ENCODE measurements at places on chromosomes 5 and 9. TPM values are rescaled to one million over a fixed set of nuclear protein-coding genes. Genes with fewer than 3 reads are reported as not detected.

GRCh38 chr5:64505769-64506566 lies at the start of gene RGS7BP:
RGS7BP (plus strand) TSS chr5:64506015; CDS start chr5:64506625, 610 bp downstream.
- peak; percentile 29 for DNase-seq

- peak; percentile 84 for DNase-seq
Measured at GRCh38 chr5:139262742-139263445, 30.6 kb upstream of the MATR3 start.

DNA sequence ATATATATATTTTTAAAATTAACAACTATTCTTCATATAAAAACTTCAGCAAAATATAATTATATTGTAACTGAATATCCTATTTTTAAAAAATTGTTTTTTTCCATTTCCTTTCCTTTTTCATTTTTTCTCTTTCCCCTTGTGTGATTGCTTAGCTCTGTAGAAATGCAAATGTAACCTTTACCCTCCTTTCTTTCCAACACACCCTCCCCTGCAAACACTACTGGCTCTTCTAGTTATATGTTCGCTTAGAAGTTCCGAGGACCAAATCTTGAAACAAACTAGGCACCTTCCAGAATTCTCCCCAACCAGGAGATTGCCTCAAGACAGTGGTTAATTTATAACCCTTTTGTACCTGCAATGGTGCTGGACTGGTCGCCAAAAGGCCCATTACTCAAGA lies 1980.0 kb upstream of the CDH6 start:
- DNase-seq: no peak

- DNase-seq: no peak
Measured at GRCh38 chr5:20656262-20656661, 668.3 kb upstream of the CDH18 start.

- DNase-seq: no peak
Measured at GRCh38 chr5:99644822-99645221, 716.0 kb upstream of the CHD1 start.

- no peak for DNase-seq
Measured at GRCh38 chr5:122219436-122220166, 90.3 kb downstream of the ZNF474 start.

DNA sequence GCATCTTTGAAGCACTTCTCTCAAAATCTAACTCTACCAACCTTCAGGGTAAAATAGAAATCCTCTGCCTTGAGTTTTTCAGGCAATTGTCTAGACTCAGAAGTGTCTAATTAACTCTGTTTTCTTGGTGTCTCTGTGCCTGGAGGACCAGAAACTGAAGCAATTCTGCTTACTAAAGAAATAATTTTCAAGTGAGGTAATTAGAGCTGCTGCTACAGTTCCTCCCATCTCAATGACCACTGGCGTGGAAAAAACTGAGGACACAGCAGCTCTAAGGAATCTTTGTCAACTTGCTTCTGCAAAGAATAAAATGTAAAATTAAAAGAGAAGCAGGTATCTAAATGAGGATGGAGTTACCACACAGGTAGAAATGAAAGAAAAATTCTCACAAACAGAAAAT lies 785.0 kb downstream of the PRELID2 start:
- DNase-seq: no peak

- DNase-seq: no peak
Measured at GRCh38 chr5:81802020-81802419, 51.1 kb upstream of the SSBP2 start.

DNA sequence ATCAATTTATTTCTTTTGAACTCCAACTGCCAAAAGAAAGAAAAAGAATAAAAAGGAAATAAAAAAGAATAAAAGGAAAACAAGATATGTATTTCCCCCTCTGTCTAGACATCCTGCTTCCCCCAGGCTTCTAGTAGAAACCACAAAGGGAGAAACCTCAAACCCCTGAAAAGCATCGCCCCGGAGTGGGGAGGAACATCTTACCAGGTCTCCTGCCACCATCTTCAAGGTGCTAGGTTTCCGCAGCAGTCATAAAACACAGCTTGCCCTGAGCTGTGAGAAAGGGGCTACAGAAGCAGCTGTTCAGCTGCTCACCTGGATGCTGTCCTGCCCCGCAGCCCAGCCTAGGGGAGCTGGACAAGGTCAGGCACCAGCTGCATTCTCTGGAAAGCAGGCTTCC lies 487.7 kb downstream of the GADD45G start:
- no peak for DNase-seq

- peak; percentile 59 for DNase-seq
Measured at GRCh38 chr5:74594137-74595040, 46.1 kb downstream of the ENC1 start.

DNA sequence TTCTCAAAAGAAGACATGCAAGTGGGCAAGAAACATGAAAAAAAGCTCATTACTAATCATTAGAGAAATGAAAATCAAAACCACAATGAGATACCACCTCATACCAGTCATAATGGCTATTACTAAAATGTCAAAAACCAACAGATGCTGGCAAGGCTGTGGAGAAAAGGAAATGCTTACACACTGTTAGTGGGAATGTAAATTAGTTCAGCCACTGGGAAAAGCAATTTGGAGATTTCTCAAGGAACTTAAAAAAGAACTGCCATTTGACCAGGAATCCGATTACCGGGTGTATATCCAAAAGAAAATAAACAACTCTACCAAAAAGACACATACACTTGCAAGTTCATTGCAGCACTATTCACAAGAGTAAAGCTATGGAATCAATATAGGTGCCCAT lies 595.4 kb upstream of the RIOK2 start:
- peak; percentile 69 for DNase-seq

GRCh38 chr9:101138509-101138908 lies 110.0 kb downstream of the PLPPR1 start:
- DNase-seq: no peak

DNA sequence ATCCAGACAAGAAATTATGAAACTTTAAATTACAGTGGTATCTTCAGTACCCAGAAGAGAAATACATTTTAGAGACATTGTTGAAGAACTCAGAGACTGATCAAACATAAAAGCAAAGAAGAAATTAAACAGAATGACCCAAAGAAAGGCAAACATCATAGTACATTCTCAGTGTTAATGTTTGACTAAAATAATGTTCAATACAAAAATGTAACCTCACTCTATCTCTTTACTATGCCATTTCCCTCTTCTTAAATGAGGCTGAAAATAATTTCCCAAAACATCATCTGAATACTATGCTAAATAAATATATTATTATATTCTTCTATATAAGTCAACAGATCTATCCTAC lies 22.8 kb downstream of the TMEM161B start:
- no peak for DNase-seq

- no peak for DNase-seq
Measured at GRCh38 chr5:17005107-17005828, 69.2 kb upstream of the MYO10 start.

- no peak for DNase-seq
Measured at GRCh38 chr5:139738193-139739149, 57.1 kb upstream of the PSD2 start.

DNA sequence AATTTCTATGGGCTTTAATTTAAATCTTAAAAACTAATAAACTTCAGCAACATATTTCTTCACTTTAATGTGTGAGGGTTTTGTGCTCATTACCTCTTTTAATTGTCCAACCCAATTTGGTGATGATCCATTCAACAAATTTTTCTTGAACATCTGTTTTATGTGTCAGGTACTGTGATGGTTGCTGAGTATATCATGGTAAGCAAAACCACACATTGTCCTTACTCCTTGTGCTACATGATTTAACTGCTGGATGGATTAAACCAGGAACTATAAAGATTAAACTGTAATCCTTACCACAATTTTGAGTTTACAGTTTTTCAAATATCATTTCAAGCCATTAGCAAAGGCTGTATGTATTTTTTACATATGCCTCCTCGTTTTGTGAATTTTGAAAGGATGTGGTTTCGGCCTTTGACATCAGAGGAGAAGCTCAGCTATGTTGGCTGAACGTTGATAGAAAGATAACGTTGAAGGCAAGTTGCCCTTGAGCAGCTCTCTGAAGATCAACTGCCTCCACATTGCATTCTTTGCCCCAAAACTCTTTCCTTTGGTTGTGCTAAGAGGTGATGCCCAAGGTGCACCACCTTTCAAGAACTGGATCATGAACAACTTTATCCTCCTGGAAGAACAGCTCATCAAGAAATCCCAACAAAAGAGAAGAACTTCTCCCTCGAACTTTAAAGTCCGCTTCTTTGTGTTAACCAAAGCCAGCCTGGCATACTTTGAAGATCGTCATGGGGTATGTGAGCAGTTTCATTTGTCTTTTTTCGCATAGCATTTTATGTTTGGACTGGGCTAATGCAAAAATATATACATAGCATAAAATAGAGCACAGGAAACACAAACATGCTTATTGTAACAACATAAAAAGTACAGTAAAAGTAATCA lies at the start of gene ITK:
ITK (plus strand) TSS at position 467 of the 891 bp plus-strand sequence; CDS start at position 605, 138 bp downstream.
- no peak for DNase-seq

- DNase-seq: peak; percentile 58
Measured at GRCh38 chr5:149433524-149434131, 54.5 kb upstream of the IL17B start.

DNA sequence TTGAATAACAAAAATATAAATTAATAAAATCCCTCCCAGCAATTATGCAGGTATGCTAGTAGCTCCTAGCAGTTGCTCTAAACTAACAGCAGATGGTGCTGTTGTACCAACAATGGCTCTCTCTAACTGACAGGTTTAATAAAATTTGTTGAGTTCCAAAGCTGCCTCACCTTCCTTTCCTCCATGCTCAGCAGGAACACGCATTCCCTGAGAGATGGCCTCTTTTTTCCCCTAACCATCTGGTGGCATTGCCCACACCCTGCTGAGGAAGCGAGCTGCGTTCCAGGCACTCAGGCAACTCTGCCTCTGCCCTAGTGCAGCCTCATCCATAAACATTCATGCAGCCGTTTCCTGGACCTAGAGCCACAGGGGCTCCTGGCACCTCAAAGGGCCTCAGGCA lies 106.2 kb downstream of the KLHL3 start:
- peak; percentile 30 for DNase-seq

DNA sequence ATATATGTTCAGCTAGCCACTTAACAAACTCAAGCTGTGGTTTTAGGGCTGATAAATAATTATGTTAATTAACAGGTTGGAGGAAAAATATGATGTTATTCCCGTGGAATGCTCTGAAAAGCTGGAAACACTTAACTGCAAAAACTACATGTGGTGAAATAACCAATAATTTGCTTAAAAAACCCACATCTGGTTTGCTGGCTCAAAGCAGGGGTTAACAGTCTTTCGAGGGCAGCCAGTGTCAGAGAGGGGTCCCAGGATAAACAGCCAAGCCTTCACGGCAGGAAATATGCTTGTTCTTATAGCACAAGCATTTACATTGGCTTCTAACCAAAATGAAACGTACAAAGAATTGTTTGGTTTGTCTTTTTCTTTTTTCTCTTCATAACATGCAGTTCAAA lies 254.0 kb upstream of the GAS1 start:
- DNase-seq: peak; percentile 72

DNA sequence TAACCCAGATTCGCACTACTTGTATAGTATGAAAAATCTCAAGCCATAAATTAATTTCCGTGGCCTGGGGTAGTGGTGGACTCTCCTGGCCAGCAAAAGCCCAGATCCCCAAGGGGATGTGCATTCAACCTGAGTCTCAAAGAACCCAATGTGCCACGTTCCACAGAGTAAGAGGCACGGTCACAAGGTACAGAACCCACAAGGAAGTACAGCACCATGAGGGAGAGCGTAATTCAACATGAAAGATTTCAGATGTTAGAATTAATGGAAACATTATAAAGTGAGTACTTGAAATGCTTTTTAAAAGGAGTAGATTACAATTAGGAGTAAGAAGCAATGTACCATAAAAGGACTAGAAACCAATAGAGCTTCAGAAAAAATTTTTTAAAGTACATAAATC lies 23.4 kb downstream of the SRD5A1 start:
- DNase-seq: no peak

GRCh38 chr9:129676975-129677374 lies 11.5 kb downstream of the PRRX2 start:
- no peak for DNase-seq

- DNase-seq: no peak
Measured at GRCh38 chr9:23822261-23823169, 3.5 kb downstream of the ELAVL2 start.

- peak; percentile 41 for DNase-seq
Measured at GRCh38 chr5:111511831-111512374, 432 bp downstream of the STARD4 start.

GRCh38 chr5:5675511-5675910 lies 253.0 kb downstream of the ICE1 start:
- DNase-seq: no peak

GRCh38 chr9:76588316-76588715 lies 129.3 kb downstream of the GCNT1 start:
- DNase-seq: no peak

- no peak for DNase-seq
Measured at GRCh38 chr9:108310202-108310601, 545.6 kb downstream of the ACTL7B start.

DNA sequence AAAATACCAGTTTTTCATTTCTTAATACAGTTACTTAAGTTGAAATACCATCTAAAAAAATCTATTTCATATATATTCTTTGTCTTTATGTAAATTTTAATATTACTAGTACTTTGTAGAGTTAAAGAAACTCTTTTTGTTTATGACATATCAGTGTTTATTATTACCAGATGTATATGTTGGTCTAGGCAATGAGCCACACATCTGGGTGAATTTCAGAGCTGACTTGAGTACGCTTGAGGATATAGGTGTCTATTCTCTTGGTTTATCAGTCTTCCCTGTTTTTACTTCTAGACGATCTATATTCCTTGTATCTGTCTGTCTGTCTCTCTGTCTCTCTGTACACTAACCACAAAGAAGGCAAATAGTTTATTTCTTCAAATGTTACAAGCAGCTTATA lies 2.9 kb downstream of the SMAD5 start:
- DNase-seq: no peak

DNA sequence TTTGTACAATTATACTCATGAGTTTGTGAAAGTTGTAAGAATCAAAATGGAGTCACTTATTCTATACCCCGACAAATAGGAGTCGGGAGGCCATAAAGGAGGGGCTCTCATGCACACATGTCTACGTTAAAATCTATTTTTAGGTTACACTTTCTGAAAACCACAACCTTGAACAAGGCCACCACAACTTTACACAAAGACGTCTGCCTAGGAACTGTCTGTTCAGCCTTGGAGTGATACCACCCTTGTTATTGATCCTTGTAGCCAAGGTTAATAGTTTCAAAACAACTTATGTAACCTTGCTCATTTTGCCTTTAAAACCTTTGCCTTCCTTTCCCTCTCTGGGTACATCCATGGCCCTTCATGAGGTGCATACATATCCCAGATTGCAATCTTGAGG lies 4.1 kb upstream of the NDFIP1 start:
- no peak for DNase-seq

SLC6A19 gene
- not detected for total RNA-seq

CEL gene
- total RNA-seq: 3.4 TPM

CD72 gene
- 1.8 TPM for total RNA-seq

CYLC2 gene
- total RNA-seq: not detected

LHFPL2 gene
- total RNA-seq: 17.0 TPM

CEP72 gene
- total RNA-seq: 7.5 TPM

LOX gene
- total RNA-seq: 1,249 TPM

GFI1B gene
- total RNA-seq: not detected

CRB2 gene
- total RNA-seq: 2.4 TPM

GKAP1 gene
- total RNA-seq: 1.2 TPM

FTMT gene
- total RNA-seq: not detected

IL3 gene
- not detected for total RNA-seq

ACER2 gene
- total RNA-seq: 7.4 TPM
